NCI-H146 (cell line): ENCODE measurements at places on chromosomes 12 and 14.

DNA sequence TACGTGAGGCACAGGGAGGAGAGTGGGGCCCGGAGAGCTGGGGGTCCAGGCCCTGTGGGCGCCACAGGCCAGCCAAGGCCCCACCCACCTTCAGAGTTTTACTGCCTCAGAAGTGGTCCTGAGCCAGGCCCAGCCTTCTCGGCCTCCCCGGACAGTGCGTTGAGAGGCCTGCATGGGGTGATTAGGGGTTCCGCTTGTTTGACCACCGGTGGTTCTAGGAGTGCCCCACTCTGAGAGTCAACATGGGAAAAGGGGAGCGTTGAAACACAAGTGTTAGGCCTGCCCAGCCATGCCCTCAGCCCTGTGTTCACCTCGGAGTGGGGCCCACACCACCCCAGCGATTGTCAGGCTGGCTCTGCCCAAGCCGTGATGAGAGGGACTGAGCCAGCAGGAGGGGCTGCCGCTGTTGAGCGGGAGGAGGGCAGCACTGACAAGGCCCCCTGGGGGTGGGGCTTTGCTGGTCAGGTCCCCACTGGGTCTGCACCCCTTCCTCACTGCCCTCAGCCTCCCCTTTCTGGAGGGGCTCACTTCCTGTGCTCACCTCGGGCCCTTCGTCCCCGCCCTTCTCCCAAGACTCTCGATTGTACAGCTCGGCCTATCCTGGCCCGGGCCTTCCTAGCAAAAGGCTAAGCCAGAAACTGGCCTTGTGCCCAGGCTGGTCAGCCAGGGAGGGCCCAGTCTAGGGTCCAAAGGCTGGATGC, 4.8 kb downstream of the CKB start:
- no peak for DNase-seq

GRCh38 chr12:460261-461230, 807 bp downstream of the B4GALNT3 start:
- DNase-seq = peak; percentile 63

DNA sequence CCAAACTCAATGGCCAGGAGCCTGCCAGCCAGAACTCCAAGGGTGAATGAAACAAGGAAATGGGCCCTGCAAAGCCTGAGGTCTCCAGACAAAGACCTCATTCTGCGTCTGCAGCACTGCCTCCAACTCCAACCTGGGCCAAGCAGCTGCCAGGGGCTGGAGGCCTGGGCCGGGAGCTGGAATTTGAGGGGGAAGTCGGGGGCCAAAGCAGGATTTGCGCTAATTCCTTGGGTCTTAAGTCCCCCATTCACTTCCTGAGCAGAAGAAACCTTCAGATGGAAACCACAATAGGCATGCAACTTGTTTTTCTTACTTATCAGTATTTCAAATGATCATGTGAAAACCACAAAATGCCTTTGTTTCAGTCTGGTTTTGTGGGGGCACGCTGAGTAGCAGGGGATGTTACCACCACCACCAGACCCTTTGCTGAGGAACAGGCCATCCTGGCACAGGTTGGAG, 23.0 kb upstream of the TC2N start:
- no peak for DNase-seq

- no peak for DNase-seq
These were observed 46.8 kb upstream of the DLK1 start for GRCh38 chr14:100679707-100680438.

GRCh38 chr12:67415473-67415872, 146.3 kb downstream of the CAND1 start:
- peak; percentile 60 for DNase-seq

GRCh38 chr12:47744005-47744651, 14.6 kb downstream of the RAPGEF3 start:
- DNase-seq = peak; percentile 91

DNA sequence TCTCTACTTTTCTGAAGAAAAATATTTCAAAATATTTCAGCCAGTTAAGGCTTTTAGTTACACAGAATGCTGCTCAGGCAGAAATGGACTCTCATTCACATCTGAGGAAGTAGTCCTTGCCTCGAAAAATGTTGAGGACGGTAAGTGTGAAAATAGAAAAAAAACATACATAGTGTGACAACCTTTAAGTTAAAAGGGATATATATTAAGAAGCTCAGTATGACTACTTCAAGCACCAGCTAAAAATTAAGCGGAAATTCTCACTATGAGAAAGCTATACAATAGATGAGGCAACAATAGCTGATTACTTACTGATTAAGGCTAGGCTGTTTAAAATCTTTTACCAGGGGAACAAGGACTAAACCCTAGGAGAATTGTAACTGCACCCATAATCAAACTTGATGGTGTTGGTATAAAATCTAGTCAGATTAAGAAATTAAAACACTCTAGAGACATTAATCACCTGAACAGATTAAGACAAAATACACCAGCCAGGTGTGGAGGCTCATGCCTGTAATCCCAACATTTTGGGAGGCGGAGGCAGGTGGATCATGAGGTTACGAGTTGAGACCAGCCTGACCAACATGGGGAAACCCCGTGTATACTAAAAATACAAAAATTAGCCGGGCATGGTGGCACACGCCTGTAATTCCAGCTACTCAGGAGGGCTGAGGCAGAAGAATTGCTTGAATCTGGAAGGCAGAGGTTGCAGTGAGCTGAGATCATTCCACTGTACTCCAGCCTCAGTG, 53.9 kb downstream of the HNRNPC start:
- no peak for DNase-seq
